ENCODE measurements at places on chromosomes 7 and 10.

- DNase-seq, result no peak
Observed at GRCh38 chr7:151322906-151323305, 18.7 kb upstream of the NUB1 start.

- no peak for DNase-seq
Observed at GRCh38 chr10:106716381-106716780, 448.1 kb downstream of the SORCS1 start.

GRCh38 chr7:106679153-106679931 is 18.4 kb upstream of the CCDC71L start:
- DNase-seq, result no peak

DNA sequence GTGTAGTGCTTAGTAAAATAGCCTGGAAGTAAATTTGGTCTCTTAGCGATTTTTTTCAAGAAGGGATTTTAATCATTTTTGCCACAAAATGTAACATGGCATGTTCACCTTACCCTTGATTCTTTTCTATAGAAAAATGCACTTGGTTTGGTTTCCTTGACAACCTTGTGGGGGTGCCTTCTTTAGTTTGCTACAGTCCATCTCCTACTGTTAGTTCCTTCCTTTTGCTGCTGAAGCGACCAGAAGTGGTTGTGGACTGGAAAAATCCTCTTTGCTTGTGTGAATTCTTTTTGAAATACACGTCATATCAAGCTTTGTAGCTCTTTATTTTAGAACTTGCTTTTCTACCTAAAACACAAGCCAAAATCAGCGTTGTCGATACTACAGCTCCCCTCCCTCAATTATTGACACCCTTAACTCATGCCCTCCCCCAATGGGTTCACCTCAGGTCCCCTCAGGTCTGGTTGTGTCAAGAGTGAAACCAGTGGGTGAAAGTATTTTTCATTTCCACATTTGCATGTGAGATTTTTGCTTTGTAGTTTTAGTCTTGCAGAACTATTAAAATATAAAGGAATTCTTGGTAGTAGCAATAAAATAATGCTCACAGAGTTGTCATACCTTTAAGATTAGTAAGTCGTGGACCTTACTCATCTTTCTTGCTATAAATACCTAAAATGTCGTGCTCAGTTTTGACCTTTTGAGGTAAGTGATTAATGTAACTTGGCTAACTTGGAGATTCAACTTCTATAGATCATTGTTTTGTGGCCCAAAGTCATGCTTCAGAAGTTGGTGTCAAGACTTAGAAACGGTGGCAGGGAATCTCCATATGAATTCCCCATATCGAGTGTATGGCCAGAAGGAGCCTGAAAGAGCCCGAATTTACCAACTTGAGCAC is 1.5 kb downstream of the ACTR3B start:
- no peak for DNase-seq

DNA sequence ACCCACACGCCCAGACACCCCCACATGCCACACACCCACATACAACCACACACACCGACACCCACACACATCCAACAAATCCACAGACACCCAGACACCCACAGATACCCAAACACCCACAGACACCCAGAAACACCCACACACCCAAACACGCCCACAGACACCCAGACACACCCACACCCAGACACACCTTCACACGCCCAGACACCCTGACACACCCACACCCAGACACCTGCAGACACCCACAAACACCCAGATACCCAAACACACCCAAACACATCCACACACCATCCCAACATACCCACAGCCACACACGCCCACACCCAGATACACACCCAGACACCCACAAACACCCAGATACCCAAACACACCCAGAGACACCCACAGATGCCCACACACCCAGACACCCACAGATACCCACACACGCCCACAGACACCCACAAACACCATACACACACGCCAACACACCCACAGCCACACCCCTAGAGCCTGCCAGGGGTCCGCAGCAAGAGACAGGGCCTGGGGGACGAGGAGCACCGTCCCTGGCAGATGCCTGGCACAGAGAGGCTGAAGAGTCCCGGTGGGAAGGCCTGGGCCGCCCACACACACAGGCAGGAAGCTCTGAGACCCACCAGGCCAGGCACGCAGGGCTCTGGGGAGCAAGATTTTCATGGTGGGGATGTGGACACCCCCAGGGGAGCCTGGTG is 28.5 kb downstream of the CYP2W1 start:
- no peak for DNase-seq

DNA sequence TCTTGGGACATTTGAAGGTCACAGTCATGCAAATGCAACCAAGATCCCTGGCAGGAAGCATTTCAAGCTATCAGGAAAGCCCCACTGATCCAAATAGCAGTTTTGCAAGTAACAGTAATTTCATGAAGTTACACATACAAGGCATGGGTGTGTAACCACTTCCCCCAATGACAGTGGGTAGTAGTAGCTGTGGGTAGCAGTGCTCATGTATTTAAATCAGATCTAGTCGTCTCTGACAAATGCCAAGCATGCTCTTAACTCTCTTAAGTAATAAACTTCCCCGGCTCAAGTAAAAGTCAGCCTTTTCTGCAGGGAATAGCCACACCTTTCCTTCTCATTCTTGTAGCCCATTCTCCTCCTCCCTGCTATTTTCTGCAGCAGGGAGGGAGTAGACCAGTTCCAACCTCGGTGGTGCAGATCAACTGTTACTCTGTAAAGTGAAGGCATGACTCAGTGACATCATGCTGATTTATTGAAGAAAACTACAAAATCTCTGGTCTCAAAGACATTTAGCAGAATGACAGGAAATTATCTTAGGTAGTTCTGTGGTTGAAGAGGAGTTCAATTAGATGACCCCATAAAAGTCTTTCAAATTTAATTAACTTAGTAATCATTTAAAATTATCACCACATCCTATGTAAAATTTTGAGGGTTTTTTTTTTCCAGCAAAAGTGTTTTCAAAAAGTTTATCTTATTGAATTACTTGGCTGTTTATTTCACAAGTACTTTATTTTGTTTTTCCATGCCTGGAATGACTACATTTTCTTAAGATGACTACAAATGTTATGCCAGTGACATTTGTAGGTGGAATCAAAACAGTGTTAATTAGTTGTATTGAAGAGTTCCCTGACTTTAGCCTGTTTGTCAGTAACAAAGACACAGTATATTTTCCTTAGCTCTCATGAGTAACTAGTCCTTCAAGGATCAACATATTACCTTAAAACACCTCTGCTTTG is 568.3 kb downstream of the INHBA start:
- no peak for DNase-seq

- no peak for DNase-seq
Observed at GRCh38 chr7:38678698-38679054, 47.5 kb upstream of the AMPH start.

DNA sequence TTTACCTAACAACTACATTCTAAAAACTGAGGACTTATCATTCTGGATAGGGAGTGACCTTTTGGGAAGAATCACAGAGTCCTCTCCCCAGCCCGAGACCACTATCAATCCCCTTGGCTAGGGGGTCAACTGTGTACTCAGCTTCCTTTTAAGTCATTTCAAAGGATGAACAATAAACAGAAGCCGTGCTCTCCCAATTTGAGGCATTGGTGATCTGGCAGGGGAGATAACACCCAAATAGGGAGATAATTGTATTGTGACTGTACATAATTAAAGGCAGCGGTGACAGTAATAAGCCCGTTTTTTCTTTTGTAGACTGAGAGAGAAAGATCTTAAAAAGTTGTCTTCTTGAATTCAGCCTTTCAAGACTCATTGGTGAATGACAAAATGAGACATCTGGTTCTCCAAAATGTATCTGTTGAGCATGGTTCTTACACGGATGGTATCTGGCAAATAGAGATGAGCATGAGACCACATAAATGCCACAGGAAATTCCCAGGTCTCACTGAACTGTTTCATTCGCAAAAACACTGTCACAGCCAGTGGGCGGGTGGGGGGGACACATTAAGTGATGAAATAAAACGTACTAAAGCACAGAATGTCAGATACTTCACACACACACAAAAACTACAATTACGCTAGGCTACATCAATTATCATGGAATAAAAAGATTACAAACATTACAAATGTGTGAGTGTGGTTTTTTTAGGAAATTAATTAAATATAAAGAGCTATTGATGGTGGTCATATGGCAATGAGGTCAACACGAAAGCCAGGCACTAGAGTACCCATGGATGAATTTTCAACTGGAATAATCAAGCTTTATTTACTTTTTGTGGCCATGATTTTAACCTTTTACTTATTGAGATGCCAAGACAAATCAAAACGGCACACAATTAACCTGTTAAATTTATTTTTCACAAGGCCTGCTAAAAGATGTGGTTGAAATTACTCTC is 108.4 kb downstream of the HIPK2 start:
- no peak for DNase-seq

DNA sequence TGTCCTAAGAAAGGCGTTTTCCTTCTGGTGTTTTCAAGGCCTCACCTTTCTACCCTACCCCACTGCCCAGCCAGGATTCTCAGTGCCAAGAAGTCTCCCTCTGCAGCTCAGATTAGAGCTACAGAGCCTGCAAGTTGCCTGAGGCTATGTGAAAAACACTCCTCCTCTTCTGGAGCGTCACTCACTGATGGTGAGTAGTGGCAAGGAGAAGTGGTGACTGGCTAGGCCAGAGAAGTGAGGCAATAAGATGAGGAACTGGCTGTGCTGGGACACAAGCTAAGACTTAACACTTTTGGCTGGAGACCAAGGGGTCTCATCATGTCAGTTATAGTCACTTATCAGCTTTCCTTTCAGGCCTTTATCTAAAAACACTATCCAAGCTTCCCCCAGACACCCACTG is 86.7 kb upstream of the PRKAR2B start:
- no peak for DNase-seq

- no peak for DNase-seq
Observed at GRCh38 chr10:114207349-114207748, 28.2 kb downstream of the TDRD1 start.

- no peak for DNase-seq
Observed at GRCh38 chr10:79149662-79150443, 81.1 kb downstream of the ZMIZ1 start.

DNA sequence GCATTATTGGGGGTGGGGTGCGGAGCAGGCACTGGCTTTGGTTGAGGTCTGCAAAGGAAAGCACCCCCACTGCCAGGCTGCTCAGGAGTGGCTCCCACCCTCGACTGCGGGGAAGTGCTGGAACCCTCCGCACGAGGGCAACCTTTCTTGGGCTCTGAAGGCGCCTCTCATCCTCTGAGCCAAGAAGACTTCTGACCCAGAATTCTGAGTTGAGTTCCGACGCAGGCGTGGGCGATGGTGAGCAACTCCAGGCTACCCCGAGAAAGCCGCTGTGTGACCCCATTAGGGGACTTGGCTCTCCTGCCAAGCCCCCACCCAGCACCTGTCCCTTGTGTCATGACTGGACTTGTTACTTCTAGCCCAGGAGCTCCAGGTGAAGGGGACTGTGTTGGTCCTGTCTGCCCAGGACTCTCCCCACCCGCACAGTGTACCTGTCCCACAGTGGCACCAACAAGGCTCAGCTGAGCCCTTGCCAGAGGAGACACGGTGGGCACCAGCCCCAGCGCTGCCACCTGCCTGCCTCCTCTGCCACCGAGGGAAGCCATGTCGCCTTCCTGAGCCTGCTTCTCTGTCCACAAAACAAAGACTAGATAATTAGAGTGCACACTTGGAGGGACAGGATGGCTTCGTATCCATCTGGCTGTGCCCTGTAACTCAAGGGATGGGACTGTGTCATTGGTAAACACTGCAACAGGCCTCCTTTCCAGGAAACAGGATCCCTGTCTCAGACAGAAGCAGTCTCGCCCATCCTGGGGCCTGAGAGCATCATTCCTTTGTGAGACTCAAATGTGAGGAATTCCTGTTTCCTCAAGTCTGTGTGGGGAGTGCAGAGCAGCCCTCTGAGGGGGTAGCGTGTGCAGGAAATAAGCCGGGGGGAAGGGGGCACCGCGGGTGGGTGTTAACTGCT is 128.8 kb downstream of the LHPP start:
- no peak for DNase-seq

DNA sequence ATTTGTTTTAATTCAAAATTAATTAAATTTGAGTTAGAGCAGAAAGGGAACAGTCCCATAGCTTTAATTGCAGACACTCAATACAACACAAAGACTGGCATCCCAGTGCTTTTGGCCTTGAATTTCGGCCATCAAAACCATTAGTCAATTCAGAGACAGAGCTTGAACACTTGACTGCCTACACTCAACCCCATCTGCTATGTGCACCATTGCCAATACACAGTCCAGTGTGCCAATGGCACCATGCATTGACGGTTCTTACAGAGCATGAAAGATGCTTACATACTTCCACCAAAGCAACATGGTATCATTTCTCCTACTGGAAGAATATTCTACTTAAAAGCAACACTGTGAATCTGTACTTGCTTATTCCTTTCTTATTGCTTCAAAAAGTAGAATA is 43.6 kb upstream of the LRRTM3 start:
- no peak for DNase-seq

- no peak for DNase-seq
Observed at GRCh38 chr10:67657775-67658174, 38.2 kb downstream of the CTNNA3 start.

GRCh38 chr7:101164071-101164840 is 1.1 kb downstream of the VGF start:
- DNase-seq, result no peak

DNA sequence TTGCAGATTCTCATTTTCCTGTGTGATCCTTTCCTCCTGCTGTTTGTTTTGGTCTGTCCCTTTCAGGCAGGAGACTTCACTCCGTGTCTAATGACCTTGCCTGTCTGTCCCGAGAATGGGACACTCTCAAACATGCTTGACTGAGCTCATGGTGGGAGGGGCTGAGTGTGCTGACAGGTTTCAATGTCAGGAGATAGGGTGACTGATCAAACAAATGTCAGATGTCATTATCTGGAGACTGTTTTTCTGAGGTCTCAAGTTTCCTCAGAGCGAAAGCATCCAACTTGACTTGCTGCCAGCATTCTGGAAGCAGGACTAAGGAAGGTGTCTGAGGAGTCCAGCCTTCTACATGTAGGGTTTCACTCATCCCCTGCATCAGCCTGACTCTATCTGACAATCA is 228.8 kb upstream of the KIAA1217 start:
- DNase-seq, result no peak

DNA sequence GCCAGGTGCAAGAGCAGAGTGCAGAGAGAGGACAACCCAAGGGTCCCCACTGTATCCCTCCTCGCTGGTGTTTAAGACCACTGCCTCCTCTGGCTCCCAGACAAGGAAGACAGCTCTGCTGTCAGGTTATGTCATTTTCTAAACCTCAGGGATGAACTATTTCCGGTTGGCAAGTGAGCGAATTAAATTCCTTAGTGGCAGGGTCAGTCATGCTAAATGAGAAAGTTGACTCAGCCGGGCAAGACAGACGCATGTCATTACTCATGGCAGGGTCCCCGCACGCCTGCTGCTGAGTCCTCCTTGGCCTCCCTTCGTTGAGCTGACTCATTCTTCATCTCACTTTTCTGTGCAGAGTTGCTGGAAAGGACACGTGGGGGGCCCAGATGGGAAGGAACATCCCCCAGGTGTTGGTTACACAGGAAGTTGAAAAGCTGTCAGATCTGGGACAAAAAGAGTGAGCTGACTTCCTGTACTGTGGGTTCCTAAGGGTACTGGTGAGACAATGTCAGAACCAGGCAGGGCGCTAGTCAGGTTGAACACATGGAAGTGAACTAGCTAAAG is 47.1 kb upstream of the UCN3 start:
- peak; percentile 22 for DNase-seq

Data from renal cortex interstitium (tissue), 15 donors.